ENCODE measurements at places on chromosomes 16 and 17. TPM values are rescaled to one million over a fixed set of nuclear protein-coding genes. Genes with fewer than 3 reads are reported as not detected.

GRCh38 chr17:41683441-41684007 lies 5.2 kb upstream of the EIF1 start:
- no peak for DNase-seq

The CCL8 gene
- 0.95 TPM for total RNA-seq

DNA sequence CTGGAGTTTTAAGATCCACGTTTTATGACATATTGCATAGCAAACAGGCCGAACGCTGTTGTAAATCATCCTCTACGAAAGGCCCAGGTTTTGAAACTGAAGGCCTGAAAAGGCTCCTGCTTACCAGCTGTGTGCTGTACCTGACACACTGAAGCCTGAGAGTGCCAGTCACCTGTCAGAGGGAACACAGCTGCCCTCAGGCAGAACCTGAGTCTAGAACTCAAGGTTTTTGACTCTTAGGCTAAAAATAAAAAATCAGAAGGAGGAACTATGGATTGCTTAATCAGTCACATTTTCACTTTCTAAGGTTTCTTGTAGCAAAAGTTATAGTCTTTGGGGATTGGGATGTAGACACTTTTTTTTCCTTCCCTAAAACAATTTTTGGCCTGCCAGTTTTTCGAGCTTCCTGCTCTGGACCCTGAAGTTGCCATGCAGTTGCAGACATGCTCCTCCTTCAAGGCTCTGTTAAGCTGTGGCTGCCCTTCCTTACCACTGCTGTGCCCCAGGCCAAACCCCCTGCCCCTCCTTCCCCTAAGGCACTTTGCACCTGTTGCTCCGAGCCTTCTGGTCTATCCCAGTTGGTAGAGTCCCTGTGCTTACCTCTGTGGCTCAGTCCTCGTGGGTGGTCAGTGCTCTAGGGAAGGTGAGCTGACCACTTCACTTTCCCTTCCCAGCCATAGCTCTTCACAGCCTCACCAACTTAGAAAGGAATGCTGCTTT lies 56.6 kb downstream of the TENT4B start:
- no peak for DNase-seq

- peak; percentile 36 for DNase-seq
Measured at GRCh38 chr16:12455287-12455798, 348.3 kb downstream of the CPPED1 start.

The PYY gene
- 0.25 TPM for total RNA-seq

DNA sequence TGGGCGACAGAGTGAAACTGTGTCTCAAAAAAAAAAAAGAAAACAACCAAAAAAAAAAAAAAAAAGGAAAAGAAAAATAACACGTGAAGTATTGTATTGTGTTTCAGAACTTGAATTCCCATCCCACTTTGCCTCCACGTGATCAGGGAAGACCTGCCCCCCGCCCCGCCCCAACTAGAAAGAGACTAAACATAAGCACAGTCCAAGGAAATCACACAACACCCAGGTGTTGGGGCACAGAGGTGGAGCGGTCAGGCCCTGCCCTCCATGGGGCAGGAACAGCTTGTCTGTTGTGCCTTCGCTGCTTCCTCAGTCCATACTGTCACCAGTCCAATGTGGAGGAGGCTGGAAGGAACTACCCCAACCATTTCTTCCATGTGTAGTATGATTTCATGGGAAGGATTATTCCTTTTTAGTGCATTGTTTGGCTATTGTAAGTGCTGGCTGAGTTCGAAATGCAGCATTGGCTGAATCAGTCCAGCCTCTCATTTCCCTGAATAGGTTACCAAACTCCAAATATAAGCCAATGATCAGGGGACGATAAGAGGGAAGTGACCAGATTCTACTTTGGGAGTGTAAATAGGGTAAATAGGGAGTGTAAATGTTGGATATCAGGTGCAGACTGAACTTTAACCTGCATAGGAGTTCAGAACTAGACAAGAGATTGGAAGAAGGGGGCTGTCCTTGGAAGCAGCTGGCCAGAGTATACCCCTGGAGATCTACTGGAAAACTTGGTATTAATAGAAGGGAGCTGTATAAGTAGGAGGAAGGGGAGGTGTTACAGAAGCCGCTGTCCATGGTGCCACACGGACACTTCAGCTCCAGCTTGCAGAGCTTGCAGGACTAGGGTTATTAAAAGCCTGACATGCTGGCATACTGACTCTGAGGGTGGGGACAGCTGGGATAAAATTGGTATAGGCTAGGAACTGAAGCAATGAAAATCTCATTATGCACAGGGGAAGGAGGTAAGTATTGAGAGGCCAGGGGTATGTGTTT lies 50.7 kb downstream of the TANGO6 start:
- peak; percentile 79 for DNase-seq

GRCh38 chr16:84648595-84649510 lies 542 bp downstream of the KLHL36 start:
- DNase-seq, result no peak

- no peak for DNase-seq
Measured at GRCh38 chr16:11411059-11411550, 65.8 kb downstream of the RMI2 start.

DNA sequence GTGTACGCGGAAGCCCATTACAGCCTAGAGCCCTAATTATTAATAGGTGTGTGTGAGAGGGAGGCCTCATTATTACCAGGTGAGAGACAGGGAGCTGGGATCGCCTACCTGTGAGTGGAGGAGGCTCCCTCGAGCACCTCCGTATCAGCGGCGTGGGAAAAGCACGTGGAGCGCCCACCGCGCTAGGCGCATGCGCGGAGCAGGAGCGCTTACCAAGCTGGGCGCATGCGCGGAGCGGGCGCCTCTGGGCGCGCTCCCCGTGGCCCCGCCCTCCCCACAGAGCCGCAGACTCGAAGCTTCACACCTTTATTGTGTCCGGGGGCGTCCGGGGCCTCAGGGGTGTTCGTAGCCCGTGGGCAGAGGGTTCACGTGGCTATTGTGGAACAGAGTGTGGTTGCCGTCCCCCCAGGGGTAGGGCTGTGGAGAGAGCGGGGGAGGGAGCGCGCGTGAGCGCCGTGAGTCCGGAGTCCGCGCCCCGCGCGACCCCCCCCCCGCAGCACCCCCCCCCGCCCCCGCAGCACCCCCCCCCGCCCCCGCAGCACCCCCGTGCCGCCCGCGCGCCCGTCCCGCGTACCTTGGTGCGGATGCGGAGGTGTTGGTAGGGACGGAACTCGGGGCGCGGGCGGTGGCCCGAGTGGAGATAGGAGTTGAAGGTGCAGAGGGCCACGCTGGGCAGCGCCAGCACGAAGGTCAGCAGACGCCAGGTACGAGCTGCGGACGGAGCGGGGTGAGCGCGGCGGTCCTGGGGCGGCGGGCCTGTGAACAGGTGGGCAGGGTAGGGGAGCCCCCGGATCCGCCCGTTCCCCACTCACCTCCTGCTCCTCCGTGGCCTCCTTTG lies 500 bp downstream of the COX6A2 start:
- DNase-seq, result peak; percentile 37

DNA sequence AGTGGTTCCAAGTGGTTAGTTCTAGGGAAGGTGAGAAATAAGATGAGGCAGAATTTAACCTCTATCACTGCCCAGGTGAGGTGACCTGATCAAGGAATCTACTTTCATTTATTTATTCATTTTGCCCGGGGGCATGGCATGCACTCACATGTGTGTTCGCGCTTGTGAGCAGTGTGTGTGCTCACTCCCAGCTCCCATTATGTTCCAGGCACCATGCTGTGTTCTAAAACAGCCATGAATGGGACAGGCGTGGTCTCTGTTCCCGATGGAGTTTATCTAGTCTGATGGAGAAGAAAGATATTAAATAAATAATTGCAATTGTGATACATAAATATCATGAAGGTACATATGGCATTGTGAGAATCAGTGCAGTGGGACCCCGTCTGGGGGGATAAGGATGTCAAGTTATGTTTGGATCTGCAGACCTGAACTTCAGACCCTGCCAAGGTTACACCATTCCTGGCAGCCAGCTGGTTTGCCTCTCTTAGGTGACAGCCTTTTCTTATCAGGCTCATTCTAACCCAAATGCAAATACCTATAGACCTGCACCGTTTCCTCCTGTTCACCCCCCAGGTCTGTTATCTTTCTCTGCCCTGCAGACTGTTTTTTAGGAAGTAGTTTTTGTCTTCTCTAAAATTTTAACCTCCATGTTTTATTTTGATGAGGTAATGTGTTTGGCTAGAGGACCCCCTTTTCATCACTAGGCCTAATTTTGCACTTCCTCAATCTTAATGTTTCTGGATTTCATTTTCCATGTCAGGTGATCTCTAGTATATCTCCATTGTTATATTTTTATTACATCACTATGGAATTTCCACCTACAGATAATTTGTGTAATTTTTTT lies 11.8 kb downstream of the CYB5B start:
- no peak for DNase-seq

The RARA gene
- 75.3 TPM for total RNA-seq

- no peak for DNase-seq
Measured at GRCh38 chr17:38558728-38559050, 47.1 kb downstream of the SRCIN1 start.

GRCh38 chr17:57391076-57391825 lies 134.9 kb downstream of the MSI2 start:
- DNase-seq, result no peak

DNA sequence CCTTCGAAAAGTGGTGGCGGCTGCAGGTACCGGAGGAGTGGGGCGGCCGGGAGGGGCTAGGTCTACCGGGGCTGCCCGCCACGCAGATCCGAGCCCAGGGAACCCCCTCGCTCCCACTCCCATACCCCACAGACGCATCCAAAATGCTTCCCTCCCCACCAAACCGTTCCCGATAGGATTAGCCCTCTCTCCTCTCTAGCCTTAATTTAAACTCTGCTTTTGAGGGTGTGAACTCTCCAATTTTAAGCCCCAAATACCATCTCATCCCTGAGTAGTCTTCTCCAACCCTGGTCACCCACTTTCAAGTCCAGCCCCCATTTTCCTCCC lies 260 bp upstream of the CXCL16 start:
- no peak for DNase-seq

DNA sequence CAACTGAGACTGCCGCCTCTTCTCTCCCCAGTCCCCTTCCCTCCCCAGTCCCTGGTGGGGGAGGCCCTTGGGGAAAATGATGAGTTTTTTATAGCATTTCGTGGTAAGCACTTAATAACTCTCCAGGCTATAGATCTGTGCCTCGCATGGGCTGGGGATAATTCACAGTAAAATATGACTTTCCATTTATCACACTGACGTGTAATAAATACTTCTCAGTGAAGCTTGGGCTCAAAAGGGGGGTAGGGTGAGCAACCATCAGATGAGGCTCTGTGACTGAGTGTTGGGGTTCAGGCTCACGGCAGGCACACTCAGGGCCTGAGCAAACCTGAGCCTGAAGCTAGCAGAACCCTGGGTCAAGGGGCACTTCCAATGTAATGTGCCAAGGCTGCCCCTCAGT lies 101.6 kb downstream of the CCT6B start:
- DNase-seq, result no peak

DNA sequence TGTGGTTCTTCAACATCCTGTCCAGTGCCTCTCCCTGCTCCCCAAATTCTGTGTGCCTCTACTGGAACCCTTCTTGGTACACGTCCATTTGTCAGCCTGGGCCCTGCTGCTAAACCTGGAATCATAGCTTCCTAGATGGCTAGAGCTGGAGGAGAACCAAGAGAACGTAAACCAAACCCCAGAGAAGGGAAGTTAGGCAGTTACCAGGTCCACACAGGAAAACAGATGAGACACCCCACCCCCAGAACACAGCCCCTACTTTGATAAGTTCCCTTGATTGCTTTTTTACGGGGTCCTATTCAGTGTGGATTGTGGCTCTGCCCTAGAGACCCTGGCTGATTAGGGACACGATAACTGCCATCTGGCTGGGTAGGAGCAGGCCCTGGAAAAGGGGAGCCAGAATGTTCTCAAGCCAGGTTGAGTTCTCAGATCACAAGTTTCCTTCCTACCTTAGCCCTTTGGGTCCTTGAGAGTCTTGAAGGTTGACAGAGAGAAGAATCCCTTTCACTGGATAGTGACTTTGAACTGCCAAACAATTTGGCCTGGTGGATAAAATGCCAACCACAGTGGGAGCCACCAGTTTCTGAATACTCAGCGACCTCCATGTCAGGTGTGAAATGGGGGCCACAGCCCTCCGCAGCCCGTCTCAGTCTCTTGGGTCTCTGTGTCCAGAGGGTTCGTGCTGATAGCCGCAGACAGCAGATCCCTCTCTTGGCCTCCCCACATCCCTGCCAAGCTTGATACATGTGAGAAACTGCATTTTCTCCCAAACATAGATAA lies 7.9 kb downstream of the TBX4 start:
- peak; percentile 54 for DNase-seq

DNA sequence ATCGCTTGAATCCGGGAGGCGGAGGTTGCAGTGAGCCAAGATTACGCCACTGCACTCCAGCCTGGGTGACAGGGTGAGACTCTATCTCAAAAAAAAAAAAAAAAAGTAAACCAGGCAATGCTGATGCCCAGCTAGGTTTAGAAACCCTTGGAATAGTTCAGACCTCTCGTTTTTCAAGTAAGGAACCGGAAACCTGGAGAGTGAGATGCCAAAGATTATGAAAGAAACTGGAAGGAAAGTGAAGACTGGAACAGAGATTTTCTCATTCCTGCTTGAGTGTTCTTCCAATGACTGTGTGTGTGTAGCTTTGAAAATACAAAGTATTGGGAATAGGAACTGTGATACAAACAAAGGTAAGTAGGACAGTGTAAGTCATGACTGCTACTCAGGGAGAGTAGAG lies 35.7 kb downstream of the MYH3 start:
- DNase-seq, result no peak

DNA sequence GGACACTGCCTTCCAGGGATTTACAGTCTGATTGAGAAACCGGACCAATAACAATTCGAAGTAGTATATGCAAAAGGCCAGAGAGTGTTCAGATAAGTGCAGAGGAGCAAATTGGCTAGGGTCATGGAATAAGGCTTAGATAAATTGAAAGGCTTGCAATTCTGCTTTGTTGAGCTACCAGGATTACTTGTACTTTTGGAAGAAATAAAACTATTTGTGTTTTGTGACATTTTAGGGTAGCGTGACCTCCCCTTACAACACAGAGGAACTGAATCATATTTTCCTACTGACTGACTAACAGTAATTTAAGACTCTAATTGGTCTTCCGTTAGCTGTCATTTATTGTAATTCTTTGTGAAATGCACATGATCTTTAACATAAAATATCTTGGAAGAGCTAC lies 104.7 kb downstream of the PITPNC1 start:
- DNase-seq, result no peak

DNA sequence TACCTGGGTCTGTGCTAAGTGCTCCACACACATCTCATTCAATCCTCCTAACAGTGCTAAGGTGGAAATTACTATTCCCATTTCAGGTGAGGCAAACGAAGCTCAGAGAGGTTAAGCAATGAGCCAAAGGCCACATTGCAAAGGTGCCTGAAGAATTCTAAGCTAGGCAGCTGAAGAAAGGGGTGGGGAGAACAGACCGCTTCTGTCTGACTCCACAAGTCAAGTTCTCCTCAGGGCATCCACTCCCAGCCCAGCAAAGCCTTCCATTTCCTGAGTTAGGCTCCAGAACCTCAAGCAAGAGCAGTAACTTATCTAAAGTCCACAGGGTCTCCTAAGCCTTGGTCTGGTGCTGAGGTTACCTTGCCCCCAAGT lies 27.0 kb upstream of the MRPS23 start:
- no peak for DNase-seq

The NOL11 gene
- total RNA-seq, result 29.0 TPM

DNA sequence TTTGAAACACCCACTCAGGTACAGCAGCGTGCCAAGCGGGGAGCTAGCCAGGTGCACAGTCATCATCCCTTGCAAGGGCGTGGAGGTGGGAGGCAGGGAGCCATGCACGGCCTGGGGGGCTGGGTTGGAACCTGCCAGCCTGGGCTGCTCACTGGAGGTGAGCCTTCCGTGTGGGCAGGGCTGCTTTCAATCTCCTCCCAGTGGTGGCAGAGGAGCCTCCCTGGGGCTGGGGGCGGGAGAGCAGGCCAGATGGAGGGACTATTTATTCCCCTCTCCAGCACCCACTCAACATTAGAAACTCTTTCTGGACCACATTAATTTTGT lies 90.3 kb downstream of the KATNIP start:
- peak; percentile 7 for DNase-seq

Data from lung (tissue), 17 donors.